ENCODE measurements at places on chromosomes 7 and 10.

DNA sequence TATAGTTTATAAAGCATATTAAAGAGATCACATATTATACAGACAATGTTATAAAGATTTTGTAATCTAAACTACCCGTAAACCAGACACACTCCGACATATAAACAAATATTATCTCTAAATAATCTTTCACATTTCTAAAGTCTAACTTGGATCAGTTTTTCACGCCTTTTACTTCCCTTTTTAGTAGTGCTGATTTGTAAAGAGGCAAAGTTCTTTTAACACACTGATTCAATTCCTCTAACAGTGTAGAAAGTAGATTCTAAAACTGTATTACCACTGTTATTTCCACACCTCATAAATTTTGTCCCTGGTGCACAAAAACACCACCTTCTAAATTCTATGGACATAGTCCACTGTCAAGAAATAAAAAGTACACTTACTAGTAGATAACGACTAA lies 230.9 kb downstream of the DOCK4 start:
- no peak for DNase-seq

- no peak for DNase-seq
Measured at GRCh38 chr10:97140902-97141745, 44.6 kb downstream of the SLIT1 start.

- no peak for DNase-seq
Measured at GRCh38 chr7:30971840-30972563, 8.2 kb downstream of the GHRHR start.

- no peak for DNase-seq
Measured at GRCh38 chr7:113120647-113121046, 2.3 kb upstream of the SMIM30 start.

GRCh38 chr7:37635346-37635745 lies 48.2 kb upstream of the GPR141 start:
- DNase-seq = no peak

DNA sequence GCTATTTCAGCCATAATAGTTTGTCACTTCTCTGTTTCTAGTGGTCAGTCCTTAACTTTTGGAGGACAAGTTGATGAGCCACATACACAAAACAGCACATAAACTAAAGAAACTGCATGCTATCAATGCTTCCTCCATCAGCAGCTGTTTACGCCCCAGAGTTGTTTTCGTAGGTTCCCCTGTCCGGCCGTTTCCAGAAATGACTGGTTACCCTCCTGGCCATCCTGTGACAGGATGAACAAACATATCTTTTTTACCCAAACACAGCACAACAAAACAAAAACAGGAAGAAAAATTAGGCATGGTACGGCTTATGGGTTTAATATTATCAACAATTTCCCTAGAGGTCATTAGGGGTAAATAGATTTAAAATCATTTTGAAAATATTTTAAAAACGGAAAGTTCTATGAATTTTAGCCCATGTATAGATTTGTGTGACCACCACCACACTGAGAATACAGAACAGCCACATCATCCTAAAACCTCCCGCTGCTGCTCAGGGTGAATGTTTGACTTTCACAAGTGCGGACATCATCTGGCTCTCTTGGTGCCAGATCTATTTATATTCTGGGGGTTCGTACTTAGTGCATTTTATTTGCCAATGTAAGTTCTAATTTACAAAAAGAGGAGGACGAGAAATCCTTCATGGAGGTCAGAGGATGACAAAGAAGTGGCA lies 74.8 kb downstream of the HIPK2 start:
- no peak for DNase-seq

GRCh38 chr10:79099898-79100448 lies 31.2 kb downstream of the ZMIZ1 start:
- no peak for DNase-seq

DNA sequence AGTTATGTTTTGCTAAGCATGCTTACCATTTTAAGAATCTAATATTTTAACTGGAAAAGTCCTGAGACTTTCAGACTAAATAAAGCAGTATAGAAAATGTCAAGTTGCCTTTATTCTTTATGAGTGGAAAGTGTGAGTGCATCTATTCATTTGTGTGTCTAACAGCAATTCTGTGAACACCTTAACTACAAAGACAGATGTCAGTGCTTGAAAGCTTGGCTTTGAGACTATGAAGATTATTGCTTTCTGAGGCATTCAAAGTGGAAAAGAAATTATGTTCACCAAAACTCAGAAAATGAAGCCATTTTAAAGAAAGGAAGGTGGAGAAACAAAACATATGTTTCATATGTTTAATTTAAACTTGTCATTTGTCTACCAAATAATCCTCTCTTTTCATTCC lies 294.5 kb upstream of the SEMA3C start:
- DNase-seq = no peak

DNA sequence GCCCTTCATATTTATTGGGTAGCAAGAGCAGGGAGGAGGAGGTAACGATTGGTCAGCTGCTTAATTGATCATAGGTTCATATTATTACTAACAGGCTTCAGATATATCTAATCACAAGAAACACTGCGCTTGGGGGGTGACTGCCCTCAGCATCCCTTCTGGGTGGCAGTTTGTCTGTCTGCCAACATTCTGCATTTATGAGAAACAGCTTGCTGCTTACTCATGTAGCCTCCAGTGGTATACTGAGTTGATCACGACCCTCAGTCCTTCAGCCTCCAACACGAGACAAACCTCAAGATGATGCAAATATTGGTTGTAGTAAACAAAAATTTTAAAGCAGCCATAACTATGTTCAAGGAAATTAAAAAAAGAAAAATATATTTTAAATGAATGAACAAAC lies 657.8 kb upstream of the PHF14 start:
- DNase-seq = no peak

GRCh38 chr7:36547416-36547815 lies 157.8 kb downstream of the ANLN start:
- DNase-seq = no peak

GRCh38 chr7:99229234-99229633 lies 21.3 kb upstream of the KPNA7 start:
- no peak for DNase-seq

GRCh38 chr7:81783818-81784217 lies 14.0 kb upstream of the HGF start:
- no peak for DNase-seq

- no peak for DNase-seq
Measured at GRCh38 chr10:83991986-83992753, 147.1 kb upstream of the GHITM start.

DNA sequence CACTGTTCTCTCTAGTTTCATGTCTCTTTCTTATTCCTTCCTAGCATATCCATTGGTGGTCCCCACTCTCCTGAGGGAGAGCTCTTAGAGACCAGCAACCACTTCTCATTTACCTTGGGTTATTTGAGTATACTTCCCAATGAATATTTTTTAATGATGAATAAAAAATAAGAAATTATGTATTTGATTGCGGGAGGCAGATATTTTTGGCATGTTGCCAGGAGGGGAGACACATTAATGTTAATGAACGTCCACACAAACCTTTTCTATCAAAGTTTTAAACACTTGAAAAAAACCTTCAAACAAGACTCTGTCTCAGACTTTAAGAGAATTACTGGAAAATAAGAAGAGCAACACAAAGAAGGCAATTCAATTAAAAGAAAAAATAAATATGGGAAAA lies 260.6 kb upstream of the MAGI2 start:
- no peak for DNase-seq

DNA sequence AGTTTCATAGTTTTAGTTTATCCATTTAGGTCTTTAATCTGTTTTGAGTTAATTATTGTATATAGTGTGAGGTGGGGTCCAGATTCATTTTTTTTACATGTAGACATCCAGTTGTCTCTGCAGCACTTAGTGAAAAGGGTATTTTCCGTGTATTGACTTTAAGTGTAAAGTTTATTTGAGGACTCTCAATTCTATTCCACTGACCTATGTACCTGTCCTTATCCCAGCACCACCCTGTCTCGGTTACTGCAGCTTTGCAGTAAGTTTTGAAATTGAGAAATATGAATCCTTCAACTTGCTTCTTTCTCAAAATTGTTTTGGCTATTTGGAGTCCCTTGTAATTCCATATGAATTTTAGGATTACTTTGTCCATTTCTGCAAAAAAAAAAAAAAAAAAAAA lies 29.8 kb downstream of the FHIP2A start:
- DNase-seq = no peak

DNA sequence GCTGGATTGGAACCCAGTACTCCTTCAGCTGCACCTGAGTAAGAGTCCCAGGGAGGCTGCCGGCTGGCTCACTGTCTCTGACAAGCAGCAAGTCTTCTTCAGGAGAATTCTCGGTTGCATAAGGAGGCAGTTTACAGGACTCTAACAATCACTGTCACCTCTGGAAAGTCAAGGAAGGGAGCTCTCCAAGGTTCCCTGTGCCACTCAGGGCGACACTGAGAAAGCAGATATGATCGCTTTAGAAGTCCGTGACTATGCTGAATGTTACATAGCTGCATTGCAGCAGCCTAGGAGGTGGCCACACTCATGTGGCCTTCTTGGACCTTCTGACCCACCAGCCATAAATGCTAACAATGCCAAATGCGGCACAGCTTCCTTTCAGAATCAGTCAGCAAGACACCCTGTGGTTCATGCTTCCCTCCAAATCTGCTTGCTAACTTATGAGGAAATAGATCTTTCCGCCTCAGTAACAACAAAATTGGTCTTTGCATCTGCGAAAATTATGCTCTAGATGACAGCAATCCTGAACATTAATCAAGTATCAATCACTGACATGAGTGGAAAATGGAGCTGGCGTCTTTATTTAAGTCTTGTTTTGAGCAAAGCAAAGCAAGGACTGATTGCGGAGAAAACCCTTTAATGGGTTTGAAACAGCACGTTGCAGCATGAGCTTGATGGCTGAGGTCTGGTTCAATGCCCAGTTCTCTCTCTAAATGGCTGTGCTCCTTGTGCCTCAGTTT lies 132.9 kb downstream of the ATXN7L1 start:
- no peak for DNase-seq

GRCh38 chr7:83150310-83150709 lies 12.4 kb downstream of the PCLO start:
- DNase-seq = no peak

GRCh38 chr7:158283016-158283974 lies 304.3 kb downstream of the PTPRN2 start:
- no peak for DNase-seq

GRCh38 chr10:55628260-55628701 lies 732.8 kb downstream of the ZWINT start:
- DNase-seq = no peak

DNA sequence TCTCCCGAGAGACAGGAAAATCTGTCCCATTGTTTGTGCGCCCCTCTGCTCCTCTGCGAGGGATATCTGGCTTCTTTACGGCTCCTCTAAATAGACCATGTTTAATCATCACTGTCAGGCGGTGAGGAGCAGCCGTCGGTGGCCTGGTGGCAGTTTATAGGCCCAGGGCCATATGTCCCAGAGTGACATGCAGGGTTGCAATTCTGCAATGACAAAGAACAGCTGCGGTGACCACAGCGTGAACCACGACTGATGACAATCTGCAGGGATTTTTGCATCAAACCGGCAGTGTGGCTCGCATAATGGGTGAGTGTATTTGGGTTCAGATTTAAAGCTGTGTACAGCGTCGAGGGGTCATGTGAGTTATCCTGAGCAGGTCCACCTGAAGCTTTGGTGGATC lies 41.5 kb downstream of the GATA3 start:
- no peak for DNase-seq

GRCh38 chr7:134632937-134633540 lies 13.6 kb upstream of the BPGM start:
- peak; percentile 17 for DNase-seq

GRCh38 chr10:71383972-71384687 lies 12.6 kb upstream of the CDH23 start:
- DNase-seq = peak; percentile 63

GRCh38 chr10:21769041-21769440 lies 234.5 kb downstream of the DNAJC1 start:
- no peak for DNase-seq

- DNase-seq = peak; percentile 64
Measured at GRCh38 chr7:36286226-36286625, 103.4 kb upstream of the ANLN start.

DNA sequence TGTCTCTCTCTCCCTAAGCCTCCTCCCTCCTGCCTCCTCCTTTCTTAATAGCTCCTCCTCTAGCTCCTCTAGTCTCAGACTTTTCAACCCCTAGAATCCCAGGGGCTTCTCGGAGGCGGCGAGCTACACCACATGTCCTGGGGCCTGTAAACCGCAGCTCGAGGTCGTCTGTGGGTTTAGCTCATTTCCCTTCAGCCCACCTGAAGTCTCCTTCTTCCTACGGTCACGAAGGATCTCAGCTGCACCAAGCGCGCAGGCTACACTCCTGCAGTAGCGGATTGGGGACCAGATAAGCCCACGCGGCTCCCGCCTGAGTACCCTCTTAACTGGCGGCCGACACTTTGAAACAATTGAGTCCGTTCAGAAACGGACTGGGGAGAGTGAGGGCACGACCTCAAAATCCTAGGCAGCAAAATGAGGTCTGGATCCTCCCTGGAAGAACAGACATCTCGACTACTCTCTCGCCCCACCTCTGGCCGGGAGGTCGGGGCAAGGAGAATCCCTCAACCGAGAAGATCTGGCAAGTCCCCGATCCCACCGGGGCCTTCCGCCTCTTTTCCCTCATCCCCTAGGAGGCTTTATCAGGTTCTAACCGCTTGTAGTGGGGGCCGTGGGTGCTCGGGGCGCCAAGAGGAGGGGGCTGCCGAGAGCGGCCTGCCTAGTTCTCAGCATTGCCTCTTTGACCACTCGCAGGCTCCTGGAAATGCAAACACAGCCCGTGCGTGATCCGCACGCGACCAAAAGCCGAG lies 1.3 kb upstream of the SORCS3 start:
- DNase-seq = no peak

GRCh38 chr7:22210355-22210754 lies 146.6 kb downstream of the RAPGEF5 start:
- no peak for DNase-seq

DNA sequence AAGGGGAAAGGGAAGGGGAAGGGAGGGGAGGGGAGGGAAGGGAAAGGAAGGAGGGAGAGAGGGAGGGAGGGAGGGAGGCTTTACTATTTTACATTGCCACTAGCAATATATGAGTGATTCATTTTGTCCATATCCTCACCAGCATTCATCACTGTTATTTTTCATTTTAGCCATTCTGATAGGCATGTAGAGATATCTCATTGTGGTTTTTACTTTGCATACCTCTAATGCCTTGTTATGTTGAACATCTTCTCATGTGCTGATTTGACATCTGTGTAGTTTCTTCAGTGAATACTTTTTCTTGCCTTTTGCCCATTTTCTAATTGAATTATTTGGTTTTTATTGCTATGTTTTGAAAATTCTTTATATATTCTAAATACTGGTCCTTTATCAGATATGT lies 52.7 kb downstream of the GCC1 start:
- no peak for DNase-seq

- DNase-seq = no peak
Measured at GRCh38 chr10:31604096-31604495, 285.1 kb downstream of the ZEB1 start.

- no peak for DNase-seq
Measured at GRCh38 chr7:39085590-39086049, 107.9 kb downstream of the POU6F2 start.

DNA sequence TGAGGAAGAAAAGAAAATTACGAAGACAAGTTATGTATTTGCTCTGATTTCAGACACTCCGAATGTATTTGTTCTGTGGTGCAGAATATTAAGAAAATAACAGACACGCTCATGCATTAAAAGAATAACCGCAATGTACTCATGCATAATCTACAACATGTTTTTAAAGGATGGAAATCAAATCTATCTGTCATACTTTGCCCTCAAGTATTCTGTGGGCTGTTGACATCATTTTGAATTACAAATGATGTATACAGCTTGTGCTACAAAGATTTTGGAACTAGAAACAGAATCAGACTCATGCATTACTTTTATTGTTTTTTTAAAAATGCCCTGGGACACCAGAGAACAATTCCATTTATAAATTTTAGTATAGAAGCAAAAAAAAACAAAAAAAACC lies 69.9 kb downstream of the APBB1IP start:
- no peak for DNase-seq
